Activated naive CD4-positive, alpha-beta T cell (primary cell): ENCODE measurements at places on chromosomes 11 and 22.

DNA sequence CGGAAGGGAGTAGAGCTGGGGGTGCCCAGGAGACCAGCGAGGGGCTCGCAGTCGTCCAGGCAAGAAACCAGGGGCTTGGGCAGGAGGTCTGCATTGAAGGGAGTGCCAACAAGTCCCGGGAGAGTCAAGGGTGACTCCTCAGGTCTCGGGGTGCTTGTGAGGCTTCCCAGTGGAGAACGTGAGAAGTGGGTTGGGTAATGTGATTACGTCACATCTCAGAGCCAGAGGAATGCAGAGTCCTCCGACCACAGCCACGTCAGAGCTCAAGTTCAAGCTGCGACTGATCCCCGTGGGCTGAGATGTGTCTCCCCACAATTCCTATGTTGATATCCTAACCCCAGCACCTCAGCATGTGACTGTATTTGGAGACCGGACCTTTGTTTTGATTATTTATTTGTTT lies 89.7 kb upstream of the SHANK2 start:
- DNase-seq = no peak

DNA sequence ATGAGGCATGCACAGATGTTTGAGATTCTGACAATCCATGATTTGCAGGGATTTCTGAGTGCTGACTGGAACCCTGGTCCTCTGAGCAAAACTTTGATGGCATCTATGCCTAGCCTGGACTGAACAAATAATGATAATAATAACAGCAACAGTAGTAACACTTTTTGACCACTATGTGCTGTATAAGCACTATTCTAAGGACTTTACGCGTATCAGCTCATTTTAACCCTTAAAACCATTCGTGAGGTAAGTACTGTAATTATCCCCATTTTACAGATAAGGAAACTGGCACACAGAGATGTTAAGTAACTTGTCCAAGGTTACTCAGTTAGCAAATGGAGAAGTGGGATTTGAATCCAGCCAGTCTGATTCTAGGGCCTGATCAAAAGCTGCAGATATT lies 168.4 kb downstream of the C11orf91 start:
- no peak for DNase-seq

GRCh38 chr11:14914536-14914935 lies 22.5 kb upstream of the CYP2R1 start:
- no peak for DNase-seq

DNA sequence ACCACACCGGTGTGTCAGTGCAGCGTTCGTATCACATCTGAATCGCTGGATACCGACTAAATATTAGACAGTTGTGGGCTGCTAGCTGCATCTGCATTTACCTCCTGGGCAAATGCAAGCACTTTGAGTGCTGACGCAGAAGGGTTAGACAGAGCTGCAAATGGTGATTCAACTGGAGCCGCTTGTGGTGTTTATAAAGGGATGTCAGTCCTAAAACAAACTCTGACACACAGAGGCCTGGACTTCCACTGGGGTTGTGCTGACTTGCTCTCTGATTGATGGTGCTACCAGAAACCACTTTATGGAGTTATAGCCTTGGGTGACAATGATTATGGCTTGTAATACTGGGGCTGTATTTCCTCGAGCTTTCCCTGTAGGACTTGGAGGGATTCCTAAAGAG lies 374.4 kb downstream of the NTM start:
- DNase-seq = no peak

GRCh38 chr11:5550440-5551095 lies 2.2 kb upstream of the OR52H1 start:
- DNase-seq = no peak

DNA sequence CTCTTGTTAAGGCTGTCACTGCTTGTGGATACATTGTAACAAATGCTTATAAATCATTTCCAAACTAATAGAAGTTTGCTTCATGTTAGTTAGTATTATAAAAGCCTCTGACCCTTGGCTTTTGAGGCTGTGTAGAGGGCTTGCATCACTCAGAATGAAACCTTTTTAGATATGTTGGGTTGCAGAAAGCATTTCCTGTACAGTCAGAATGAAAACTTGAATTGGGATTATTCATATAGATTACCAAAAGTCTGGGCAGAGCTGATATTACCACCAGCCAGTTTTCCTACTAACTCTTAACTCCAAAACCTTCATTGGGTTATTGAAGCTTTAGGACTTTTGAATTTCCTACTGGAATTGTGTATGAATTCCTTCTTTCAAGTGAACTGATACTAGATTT lies 12.0 kb downstream of the KMT2A start:
- DNase-seq = no peak

GRCh38 chr22:36864454-36865215 lies 3.8 kb downstream of the NCF4 start:
- no peak for DNase-seq

DNA sequence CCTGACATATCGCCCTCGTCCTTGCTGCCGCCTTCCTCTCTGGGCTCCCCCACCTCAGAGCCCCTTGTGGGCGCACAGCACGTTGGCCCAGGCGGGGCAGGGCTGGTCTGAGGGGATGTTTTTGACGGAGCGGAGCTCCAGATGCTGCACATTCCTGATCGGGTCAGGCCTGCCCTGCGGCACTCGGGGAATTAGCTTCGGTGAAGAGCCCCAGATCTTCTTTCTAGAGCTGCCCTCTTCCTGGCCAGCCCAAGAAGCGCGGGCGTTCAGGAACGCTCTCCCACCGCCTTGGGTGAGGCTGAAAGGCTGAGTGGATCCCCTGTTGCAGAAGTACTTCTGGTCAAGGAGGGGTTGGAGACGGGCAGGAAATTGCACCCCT lies 12.1 kb downstream of the YPEL4 start:
- no peak for DNase-seq
